ENCODE measurements at places on chromosomes 12 and 14.

DNA sequence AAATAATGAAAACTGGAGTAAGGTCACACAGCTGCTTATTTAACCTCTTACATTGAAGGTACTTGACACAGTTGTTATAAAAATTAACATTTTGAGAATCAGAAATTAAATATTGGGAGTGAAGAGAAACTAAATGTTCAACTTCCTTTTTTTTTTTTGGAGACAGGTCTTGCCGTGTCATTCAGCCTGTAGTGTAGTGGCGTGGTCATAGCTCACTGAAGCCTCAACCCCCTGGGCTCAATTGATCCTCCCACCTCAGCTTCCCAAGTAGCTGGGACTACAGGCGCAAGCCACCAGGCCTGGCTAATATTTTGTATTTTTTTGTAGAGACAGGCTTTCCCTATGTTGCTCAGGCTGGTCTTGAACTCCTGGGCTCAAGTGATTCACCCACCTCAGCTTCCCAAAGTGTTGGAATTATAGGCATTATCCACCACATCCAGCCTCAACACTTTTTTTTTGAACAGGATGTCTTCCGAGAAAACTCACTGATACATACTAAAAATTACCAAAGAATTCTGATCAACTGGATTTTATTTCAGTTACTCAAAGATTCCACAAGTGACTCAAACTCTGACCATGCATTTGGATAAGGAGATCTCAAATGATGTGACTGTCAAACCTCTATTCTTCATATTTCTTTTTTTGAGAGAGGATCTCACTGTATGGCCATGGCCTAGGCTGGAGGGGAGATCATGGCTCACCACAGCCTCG lies 35.4 kb downstream of the SGPP1 start:
- DNase-seq = no peak

DNA sequence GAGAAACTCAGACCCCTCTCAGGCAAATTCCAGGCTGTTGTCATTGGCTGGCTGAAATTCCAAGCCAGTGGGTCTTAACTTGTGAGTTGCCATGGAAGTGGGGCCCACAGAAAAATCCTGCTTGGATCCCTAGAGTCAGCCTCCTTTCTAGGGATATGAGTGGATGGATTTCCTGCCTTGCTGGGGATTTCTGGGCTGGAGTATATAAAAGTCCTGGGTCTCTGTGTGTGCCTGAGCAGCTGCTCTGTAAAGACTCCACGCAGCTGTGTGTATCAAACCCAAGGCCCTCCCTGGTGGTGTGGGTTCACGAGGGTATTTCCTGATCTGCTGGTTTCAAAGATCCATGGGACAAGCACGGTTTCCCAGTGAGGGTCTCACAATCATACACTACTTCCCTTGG lies 1077.1 kb downstream of the SLC16A7 start:
- DNase-seq = no peak

DNA sequence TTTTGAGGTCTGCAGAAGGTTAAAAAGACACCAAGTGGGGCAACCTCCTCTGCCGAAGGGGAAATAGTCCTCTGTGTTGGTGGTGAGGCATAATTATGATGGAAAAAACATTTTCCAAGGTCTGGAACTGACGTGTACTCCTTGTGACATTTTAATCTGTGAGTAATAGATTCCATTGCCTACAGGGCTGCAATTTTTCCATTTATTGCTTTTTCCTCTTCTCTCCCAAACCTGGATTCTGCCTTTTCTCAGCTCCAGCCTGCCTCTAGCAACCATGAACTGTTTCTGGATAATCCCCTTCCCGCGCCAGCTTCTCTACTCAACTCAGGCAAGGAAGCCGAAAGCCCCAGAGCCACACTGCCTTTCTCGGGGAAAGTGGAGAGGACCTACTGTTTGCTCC lies 230.1 kb upstream of the PLXNC1 start:
- no peak for DNase-seq

DNA sequence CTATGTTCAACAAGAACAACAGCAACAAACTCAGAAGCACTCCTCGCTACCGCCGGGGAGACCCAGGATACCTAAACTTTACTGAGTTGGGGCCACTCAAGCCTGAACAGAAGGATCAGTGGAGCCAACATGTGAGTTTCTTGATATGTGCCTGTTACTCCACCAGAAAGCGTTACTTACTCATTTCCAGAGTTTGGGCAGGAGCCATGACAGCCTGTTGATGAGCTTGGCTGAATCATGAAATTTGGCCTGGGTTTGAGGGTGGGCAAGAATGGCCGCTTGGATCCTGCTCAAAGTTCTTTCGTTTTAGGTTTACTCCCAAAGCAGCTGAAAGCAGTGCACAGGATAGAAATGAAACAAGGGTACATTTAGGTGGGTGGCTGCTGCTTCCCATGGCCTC lies 12.0 kb upstream of the GALNT6 start:
- no peak for DNase-seq

GRCh38 chr14:63562405-63562804 lies 19.2 kb upstream of the PPP2R5E start:
- no peak for DNase-seq

GRCh38 chr12:80472911-80473500 lies 29.0 kb downstream of the PTPRQ start:
- no peak for DNase-seq

- no peak for DNase-seq
These were observed 204.3 kb upstream of the FRMD6 start for GRCh38 chr14:51447411-51447810.

DNA sequence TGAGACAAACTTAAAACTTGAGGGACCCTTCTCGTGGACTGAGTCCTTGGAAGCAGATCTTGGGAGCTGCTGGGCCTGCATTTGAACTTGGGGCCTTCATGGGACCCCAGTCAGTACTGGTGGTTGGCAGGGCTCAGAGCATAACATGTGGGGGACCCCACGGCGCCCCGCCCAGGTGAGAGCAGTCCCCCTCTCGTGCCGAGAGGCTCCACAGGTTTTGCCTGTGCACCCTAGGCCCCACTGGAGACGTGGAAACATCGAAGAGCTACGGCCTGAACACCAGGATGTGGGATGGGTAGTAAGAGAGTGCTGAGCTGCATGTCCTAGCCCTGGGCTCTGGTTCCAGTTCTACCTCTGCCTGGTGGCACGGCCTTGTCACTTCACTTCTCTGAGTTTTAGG lies 84.1 kb downstream of the CACNA1C start:
- no peak for DNase-seq

GRCh38 chr12:29899212-29899931 lies 115.6 kb upstream of the TMTC1 start:
- no peak for DNase-seq

- DNase-seq = no peak
These were observed 161.3 kb upstream of the IFNG-AS1 start for GRCh38 chr12:67827820-67828383.

DNA sequence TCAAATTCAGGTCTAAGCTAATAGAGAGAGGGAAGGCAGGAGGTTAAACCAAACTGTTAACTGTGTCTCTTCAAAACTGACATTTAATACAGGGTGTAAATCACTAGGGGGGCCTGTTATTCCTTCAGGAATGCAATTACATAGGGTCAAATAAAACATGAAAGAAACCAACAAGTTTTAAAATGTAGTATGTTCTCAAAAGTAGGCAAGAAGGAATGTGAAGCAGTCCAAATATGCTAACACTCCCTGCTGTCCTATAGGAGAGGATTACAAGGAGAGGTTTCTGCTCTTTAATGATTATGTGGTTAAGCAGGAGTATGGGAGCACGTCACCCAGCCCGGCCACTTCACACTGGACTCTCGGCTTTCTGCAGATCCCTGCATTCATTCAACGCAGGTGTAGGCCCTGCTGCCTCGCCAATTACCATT lies 42.5 kb upstream of the BMP4 start:
- no peak for DNase-seq

DNA sequence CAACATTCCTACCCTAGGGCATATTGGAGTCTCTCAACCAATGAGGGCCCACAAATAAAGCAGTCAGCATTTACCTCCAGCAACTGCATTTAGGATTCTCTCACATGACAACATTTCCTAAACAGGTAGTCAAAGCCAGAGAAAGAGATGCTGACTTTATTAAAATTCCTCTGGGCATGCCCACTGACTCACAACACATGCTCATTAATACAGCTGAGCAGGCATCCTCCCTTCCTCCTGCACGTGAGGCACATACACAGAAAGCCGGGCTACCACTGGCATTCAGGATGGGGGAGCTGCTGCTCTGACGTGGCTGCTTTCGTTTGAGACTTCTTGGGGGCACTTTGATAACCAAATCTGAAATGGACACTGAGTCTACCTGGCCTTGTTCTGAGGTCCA lies 174.1 kb downstream of the NRXN3 start:
- DNase-seq = no peak

- DNase-seq = no peak
These were observed 22.0 kb downstream of the TTC9 start for GRCh38 chr14:70663707-70664179.

- no peak for DNase-seq
These were observed 284.3 kb downstream of the FUT8 start for GRCh38 chr14:65696801-65697200.

- DNase-seq = no peak
These were observed 17.8 kb downstream of the OTUB2 start for GRCh38 chr14:94043756-94044475.

DNA sequence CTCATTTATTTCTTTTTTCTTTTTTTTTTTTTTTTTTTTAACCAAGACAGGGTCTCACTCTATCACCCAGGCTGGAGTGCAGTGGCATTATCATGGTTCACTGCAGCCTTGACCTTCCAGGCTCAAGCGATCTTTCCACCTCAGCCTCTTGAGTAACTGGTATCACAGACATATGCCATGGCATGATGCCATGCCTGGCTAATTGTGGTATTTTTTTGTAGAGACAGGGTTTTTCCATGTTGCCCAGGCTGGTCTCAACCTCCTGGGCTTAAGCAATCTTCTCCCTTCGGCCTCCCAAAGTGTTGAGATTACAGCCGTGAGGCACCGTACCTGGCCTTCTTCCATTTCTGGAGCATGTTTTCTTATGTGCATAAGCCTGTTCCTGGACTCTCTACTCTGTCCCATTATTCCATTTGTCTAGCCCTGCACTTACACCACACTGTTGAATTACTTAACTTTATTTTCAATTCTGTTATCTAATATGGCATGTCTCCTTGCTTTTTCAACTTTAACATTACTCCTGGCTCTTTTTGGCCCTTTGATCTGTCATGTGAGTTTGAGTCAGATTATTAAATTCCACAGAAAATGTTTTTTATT lies 47.9 kb upstream of the PTGDR start:
- no peak for DNase-seq

GRCh38 chr12:104006929-104007328 lies 41.3 kb downstream of the TDG start:
- no peak for DNase-seq

GRCh38 chr12:67792185-67792584 lies 143.6 kb downstream of the DYRK2 start:
- no peak for DNase-seq

DNA sequence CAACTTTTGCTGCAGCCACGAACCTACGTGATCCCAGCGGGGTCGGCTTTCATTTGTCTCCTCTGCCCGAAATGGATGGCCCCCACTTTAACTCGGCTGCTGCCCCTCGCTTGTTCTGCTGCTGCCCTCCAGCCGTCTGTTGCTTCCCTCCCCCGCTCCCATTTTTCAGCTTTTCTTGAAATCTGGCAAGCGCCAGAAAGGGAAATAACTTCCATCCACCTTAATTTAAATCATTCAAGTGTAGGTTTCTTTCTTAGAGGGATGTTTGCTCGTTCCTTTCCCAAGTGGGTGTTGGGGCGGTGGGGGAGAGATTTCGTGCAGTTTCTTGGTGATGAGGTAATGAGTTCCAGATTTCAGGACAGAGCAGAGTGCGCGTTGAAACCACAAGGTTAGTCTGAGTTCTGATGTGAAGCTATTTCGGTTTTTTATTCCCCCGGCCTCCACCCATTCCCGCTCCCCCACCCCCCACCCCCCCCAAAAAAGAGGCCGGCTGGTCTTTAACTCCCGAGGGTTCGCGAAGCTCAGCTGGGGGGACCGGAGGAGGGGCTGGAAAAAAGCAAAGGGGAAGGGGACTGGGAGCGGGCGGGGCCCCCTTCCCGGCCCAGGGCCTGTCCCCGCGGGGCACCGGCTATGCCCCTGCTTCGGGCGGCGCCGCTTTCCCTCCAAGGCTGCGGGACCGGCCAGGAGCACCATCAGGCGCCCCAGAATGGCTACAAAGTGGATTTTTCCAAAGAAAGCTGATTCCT lies 2.2 kb upstream of the ZFP36L1 start:
- DNase-seq = no peak

DNA sequence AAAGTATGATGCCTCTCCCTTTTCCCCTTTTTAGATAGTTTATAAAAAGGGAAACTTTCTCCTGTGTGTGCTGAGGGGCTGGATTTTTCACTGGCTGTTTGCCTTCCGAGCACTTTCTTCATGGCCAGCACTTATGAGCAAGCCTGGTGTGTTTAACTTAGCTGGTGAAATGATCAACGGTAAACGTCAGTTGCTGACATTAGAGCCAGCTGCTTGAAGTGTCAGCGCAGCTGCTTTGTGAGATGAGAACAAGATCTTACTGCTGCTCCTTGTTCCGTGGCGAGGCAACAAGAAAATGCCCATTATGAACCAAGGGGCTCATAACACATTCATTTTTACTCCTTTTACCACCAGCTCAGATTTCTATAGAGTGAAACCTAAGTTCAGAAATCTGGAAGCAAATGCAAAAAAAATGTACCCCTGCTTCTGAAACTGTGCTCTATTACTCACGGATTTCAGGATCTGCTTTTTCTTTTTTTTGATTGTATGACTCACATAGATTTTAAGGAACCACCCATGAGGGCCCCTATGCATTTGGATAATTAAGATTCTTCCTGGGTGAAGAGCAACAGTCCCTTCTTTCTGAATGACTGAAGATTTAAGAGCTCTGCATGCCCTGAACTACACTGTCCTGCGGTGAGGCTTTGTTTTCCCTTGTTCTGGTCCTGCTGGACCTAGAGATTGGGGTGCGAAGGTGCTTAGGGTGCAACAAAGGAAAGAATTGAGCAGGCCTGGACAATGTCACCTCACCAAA lies 74.3 kb upstream of the CPM start:
- no peak for DNase-seq

GRCh38 chr12:6276956-6277620 lies 33.4 kb upstream of the PLEKHG6 start:
- no peak for DNase-seq
